ENCODE measurements at places on chromosomes 4 and X.

DNA sequence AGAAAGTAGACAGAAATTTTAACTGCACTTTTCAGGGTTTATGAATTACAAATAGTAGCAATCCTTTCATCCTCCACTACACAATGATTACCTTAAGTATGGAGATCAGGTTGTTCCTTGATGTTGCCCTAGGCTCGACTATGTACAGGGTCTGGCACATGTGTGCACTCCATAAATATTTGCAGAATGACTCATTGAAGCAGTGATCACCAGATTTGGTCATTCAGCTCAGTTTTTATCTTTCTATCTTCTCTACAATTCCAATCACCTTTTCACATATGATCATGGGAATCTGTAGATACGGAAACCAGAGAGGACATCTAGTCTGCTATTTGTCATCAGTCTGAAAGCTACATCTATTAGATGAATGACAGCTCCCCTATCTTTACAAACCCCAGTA, 171.7 kb upstream of the HCCS start:
- DNase-seq: no peak

GRCh38 chr4:89509708-89510281, 202.2 kb upstream of the GPRIN3 start:
- no peak for DNase-seq

DNA sequence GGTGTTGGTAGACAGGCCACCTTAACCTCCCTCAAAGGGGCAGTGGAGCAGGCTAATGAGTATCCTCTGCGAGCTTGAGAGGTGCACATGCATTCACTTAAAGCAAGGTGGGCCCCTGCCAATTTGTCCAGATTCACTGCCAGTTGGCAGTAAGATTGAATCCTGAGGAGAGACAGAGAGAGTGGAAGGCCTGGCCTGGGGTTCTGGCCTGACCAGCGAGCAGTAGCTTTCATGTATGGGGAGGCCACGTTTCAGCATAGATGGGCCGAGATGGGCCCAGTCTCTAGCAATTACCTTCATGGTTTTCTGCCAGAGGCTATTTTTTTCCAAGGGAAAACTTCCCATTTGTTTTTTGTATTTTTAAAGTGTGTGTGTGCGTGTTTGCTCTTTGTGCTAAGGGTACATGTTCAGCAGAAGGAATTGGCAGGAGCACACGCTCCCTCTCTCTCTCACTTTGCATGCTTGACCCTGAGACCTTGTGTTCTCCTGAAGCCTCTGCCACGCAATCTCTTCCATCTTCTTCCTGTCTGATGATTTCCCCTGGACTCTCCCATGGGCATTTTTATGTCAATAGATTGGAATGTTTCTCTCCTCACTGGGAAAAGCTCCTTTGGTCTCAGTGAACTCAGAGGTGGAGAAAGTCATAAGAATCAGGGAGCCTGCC, 215.8 kb upstream of the SFRP2 start:
- no peak for DNase-seq

- peak; percentile 2 for DNase-seq
Observed at GRCh38 chr4:98706200-98706813, 47.9 kb upstream of the TSPAN5 start.

DNA sequence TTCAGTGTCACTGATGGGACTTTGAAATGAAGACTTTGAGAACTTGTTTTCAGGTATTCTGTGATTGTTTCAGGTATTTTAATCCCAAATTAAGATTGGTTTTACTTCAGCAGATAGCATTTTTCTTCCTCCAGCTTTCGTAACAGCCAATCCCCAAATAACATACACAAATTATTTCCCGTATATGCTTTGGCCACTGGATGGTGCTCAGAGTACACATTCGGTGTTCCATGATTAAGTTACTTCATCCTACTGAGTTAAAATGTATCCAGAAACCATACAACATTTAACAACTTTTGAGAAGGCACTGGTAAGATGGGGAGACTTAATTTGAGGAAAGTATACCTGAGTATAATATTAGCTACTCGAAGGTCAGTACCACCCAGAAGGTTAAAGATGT, 233.4 kb upstream of the FAM47A start:
- DNase-seq: no peak

DNA sequence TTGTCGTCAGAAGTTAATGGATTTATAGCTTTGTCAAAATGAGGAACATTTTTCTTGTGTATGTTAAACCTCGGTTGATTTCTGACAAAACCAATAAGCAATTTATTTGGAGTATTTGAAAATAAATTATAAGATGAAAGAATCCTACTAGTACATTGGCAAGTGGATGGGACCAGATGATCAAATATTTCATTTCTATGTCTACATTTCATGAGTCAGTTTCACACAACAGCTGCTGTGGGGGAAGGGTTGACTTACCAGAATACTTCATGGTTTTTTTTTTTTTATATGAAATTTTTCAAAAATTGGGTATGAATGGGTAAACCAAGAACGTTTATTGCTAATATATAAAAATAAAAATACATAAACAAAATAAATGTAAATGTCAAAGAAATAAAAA, 39.4 kb downstream of the RAPGEF2 start:
- no peak for DNase-seq

DNA sequence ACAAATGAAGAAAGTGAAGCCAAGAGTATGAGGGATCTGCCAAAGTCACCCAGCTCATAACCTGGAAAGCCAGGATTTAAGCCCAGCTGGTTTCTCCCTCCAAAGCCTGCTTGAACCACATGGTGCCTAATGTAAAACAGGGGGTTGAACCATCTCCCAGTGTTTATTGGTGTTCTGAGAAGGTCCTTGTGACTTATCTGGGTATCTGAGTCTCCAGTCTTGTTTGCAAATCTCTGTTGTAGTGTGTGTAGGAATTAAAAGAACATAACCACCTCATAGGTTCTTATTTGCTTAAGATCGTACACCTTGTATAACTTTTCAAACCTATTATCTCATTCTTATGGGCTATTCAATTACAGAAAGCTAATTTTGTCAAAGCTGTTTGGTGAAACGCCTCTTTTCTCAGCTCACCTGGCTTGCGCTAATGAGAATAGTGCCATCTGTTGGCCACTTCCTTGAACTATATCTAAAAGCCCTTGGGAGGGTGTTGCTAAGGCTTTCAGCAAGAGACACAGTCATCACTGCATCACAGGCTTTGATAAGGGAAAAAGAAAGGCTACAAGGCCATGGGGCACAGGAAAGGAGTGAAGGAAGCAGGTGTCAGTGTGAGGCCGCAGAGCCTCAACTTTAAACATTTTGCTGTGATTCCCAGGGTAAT, 34.0 kb downstream of the ETDB start:
- DNase-seq: peak; percentile 5

- DNase-seq: peak; percentile 37
Observed at GRCh38 chr4:77586951-77587383, 18.7 kb upstream of the CXCL13 start.

DNA sequence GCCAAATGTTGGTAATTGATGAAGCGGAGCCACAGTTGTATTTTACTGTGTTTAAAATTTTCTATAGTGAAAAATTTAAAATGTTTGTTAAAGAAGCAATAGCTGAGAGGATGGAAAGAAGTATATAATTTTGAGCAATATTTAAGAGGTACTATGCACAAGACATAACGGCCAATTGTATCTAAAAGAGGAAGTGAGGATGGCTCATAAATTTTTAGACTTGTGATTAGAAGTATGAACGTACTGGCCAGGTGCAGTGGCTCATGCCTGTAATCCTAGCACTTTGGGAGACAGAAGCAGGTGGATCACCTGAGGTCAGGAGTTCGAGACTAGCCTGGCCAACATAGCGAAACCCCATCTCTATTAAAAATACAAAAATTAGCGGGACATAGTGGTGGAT, 12.7 kb upstream of the HHIP start:
- DNase-seq: no peak

DNA sequence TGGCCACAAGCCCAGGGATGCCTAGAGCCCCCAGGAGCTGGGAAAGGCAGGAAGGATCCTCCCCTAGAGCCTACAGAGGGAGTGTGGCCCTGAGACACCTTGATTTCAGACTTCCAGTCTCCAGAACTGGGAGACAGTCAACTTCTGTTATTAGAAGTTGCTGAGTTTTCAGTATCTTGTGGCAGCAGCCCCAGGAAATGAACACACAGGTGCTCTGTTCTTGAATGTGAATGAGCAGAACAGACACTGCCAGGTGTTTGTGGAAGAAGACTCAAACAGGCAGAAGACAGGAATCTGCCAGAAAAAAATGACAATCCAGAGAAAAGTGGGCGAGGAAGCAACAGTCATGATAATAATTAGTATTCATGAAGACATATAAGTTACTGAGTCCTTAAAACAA, 64.5 kb upstream of the STS start:
- no peak for DNase-seq

- no peak for DNase-seq
Observed at GRCh38 chr4:99960648-99961047, 10.6 kb upstream of the H2AZ1 start.

- DNase-seq: no peak
Observed at GRCh38 chr4:185139736-185140135, 3.3 kb upstream of the SLC25A4 start.

DNA sequence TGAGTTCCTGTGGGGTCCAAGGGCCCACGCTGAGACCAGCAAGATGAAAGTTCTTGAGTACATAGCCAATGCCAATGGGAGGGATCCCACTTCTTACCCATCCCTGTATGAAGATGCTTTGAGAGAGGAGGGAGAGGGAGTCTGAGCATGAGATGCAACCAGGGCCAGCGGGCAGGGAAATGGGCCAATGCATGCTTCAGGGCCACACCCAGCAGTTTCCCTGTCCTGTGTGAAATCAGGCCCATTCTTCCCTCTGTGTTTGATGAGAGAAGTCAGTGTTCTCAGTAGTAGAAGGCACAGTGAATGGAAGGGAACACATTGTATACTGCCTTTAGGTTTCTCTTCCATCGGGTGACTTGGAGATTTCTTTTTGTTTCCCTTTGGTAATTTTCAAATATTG, 4.8 kb downstream of the MAGEA11 start:
- DNase-seq: no peak

DNA sequence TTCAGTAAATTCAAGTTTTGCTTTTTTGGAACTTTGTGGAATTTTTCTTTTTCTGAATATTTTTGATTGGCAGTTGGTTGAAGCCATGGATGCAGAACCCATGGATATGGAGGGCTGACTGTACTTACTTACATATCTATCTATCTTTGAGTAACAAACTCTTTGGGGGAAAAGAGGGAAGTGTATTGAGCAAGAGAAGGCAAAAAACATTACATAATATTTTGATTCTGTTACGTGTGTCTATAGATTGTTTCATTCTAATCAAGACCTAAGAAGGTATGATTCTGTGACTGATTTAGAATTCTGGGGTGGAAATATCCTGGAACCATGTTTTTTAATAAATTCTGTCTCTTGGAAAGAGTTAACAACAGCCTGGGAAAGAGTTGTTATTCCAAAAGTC, 31.5 kb downstream of the GRSF1 start:
- DNase-seq: no peak

DNA sequence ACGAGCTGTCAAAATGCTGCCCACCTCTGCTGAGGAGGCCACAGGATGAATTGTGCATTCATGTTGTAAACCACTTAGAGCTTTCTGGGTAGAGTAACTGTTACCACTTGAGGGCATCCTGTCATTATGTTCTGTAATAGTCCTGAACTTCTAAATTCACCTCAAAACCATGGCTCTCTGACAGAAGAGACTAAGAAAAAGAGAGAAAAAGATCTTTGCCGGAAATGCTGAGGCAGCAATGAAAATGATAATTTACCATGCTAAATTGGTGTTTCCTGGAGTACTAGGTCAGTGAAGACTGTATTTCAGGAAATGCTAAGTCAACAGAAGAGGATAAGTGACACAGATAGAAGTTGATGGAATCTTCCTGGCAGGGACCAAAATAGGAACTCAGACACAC, 942.3 kb upstream of the SLIT2 start:
- DNase-seq: no peak

- no peak for DNase-seq
Observed at GRCh38 chrX:140298960-140299825, 205.7 kb downstream of the SOX3 start.

DNA sequence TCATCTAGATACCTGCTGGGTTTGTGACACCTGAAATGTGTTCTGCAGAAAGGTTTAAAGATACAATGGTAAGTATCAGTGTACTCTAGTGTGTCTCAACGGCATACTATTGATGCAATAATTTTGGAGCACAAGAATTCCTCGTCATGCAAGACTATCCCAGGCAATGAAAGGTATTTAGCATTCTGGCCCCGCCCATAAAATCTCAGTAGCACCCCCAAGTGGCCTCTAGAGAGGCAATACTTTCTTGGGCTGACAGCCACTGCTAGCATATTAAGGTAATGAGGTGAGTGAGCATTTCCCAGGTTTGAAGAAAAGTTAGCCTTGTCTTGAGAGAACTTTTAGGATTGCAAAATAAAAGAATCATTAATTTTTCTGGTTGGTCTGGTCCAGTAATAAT, 24.0 kb downstream of the TAB3 start:
- DNase-seq: no peak

GRCh38 chr4:1715002-1715758, 3.1 kb upstream of the SLBP start:
- no peak for DNase-seq

DNA sequence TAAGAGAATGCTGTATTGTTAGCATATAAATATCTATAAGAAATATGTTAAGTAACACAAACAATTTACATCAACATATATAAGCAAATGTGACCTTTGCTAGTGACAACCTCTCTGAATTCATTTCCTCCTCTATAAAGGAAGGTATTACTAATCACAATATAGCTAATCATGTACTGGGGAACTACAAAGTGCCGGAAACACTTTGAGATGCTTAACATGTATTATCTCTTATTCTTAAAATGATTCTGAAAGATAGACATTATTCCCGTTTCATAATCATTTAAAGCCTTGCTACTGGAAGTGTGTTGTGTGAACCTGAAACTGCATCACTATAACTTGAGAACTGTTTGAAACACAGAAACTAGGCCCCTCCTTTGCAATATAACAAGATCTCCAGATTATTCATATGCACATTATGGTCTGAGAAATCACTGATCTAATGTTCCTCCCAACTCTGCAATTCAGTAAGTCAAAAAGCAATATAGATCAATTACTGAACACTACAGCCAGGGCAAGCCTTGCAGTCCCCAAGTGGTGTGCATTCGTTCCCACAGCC, 54.0 kb downstream of the KLHL8 start:
- no peak for DNase-seq

DNA sequence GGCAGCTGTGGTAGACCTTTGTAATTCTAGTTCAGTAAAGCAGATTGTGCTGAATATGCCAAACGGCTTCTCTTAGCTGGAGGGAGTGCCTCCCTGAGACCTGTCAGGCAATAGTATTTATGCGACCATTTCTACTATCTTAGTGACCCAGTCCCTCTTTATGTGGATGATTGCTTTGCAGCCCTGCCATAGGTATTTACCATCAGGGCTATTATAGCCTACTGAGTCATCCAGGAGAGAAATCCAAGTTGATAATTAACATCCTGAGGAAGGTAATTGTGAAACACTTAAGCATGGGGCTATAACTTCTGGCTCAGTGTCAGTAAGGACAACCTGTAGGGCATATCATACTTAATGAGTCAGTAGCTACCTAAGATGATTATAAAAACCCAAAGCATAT, 103.9 kb upstream of the MAOA start:
- no peak for DNase-seq
